ENCODE measurements at places on chromosomes 7 and 10. TPM values are rescaled to one million over a fixed set of nuclear protein-coding genes. Genes with fewer than 3 reads are reported as not detected.
A peak's percentile ranks its signal among the peaks of the same experiment; 100 is the strongest.

SNX13 gene
- 34.4 TPM for polyA plus RNA-seq

C10orf53 gene
- not detected for polyA plus RNA-seq

GTPBP10 gene
- 19.2 TPM for polyA plus RNA-seq

PAOX gene
- 3.7 TPM for polyA plus RNA-seq

AKR1C8 gene
- not detected for polyA plus RNA-seq

LBX1 gene
- polyA plus RNA-seq, result 11.3 TPM

GRCh38 chr7:70616211-70616610 lies 515.7 kb upstream of the GALNT17 start:
- DNase-seq, result no peak

- no peak for DNase-seq
Observed at GRCh38 chr10:841535-841934, 90.0 kb downstream of the LARP4B start.

DNA sequence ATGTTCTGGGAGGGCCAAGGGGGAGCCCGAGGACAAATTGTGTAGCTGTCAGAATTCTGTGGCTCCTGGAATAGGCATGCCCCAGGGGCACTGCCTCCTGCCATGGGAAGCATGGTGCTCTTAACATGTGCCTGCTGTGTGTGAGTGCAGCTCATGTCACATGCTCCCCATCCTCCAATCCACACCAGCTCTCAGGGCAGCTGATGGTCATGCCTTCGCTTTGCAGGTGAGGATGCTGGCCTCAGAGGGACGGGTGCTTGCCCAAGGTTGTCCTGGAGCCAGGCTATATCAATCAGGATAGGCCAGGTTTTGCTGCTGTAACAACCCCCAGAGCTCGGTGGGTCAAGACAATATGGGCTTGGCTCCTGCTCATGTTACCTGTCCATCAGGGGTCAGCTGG lies 303.4 kb downstream of the RPS24 start:
- DNase-seq, result no peak

DNA sequence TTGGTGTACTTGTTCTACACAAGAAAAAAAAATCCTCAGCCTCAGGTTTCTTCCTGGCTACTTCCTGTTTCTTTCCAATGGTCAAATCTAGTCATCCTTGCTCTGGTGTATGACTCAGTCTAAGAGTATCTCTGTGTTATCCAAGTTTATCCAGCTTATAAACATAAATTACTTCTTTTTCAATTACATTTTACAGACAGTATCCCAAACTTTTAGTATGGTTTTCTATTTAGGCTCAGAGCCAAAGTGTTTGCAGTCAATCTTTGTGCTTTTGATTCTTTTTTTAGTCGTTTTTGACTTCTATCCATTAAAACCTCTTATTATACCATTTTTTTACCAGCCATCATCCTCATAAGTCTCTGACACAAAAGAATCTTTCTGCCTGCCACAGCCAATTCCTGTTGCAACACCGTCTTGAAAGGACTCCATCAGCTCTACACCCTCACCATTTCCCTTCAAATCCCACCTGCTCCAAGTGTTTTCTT lies 294.6 kb downstream of the PTEN start:
- peak; percentile 43 for DNase-seq

DNA sequence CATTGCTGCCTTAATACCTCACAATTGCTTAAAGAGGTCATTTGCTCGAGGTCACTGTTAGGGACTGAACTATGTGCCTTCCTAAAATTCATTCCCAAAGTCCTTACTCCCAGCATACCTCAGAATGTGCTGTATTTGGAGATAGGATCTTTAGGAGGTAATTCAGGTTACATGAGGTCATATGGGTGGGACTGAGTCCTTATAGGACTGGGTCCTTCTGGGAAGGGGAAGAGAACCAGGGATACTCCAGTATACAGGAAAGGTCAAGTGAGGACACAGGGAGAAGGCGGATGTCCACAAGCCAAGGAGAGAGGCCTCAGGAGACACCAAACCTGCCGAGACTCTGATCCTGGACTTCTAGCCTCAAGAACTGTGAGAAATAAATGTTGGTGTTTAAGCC lies 253.3 kb downstream of the PRPF18 start:
- DNase-seq, result no peak

GRCh38 chr7:139451638-139452037 lies 31.8 kb downstream of the KLRG2 start:
- no peak for DNase-seq

DNA sequence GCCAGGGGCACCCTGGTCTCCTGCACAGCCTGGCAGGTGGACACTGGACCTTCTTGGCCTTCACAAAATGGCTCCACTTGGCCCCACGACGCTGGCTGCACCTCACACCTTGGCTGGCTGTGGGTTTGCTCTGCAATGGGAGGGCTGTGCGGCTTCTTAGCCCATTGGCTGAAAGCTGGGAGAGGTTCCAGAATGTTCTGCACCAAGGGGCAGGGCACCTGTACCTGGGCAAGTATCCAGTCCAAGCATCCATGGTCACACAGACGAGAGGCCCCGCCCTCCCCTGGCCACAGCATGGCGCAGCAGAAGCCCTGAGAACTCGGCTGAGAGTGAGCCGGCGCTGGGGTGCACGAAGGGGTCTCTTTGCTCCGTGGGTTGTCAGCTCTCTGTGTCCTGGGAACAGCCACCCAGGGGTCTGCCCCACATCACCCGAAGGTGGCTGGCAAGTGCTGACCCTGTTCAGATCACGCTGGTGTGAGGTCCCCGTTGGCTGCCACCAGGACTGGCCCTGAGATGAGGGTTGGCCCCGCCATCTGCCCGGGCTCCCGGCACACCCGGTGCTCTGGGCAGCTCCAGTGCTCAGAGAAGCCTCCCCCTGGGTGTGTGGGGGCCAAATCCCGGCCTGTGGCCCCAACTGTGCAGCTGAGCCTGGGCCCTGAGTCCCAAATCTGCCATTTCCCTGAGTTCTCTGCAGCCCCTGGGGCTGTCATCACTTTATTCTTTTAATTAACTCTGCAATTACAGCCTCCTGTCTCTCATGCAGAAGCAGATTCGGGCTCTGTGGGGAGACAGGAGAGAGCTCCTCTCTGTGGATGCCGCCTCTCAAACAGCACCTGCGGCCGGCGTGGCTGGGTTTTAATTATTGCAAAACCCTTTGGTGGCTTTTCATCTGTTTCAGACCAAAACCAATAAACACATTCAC lies 19.4 kb upstream of the ADGRA1 start:
- no peak for DNase-seq

DNA sequence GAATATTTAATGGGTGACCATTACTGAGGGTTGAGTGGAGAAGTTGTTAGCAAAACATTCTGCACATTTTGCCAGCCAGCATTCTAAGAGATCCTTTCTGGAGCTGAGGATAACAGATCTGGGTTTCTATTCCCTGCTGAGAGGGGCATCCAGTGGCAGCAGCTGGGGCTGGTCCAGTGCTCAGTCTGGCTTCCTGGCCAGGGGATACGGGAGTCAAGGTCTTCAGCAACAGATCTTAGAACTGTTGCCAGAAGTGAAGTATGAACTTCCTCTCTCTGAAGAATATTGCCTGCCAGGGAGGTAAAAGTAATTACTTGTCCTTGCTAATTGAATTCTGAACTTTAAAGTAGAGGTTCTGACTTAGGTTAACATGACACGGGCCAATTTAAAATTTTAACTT lies 568.4 kb downstream of the REEP3 start:
- no peak for DNase-seq

GRCh38 chr7:157876469-157877285 lies 539.9 kb downstream of the DNAJB6 start:
- DNase-seq, result no peak

DNA sequence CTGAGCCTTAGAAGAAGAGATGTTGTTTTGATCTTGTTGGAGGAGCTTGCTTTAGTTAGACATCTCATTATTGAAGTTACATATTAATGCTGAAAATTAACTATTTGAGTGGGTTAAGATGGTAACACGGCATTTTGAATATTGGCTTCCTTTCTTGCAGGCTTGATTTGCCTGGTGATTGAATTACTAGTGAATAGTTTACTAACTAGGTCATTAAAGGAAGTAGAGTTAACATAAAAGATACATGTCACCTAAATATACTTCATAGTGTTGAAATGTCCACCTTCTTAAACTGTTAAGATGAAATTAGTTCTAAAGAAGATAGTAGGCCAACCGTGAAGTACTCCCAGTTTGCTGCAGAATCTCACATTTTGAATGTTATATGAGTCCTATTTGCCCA lies 18.5 kb downstream of the MPLKIP start:
- DNase-seq, result no peak

DNA sequence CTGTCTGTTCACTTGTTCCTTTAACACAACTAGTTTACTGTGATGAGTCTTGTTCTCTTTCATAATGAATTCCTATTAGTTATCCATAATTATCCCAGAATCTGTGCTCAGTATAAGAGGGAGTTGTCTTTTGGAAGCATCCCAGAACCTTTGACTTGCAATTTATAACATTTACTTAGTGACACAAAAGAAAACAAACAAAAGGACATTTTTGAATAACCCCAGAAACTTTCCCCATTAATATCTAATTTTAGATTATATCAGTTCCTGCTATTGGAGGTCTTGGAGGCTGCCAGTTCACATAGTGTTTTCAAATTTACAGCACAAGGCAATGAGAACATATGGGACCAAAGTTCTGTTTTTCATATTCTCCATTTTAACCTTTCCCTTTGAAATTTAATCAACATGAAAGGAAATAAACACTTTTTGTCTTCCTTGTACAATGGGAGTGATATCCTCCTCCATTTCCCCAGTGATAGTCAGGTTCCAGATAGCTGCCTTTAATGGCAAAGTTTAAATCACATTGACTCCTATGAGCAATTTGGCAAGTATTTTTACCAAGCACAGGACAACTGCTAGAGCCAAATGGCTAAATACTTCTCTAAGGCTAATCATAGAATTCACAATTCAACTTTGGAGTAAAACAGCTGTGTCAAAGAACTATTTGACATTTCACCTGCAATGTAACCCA lies 37.1 kb upstream of the GNAT3 start:
- no peak for DNase-seq

DNA sequence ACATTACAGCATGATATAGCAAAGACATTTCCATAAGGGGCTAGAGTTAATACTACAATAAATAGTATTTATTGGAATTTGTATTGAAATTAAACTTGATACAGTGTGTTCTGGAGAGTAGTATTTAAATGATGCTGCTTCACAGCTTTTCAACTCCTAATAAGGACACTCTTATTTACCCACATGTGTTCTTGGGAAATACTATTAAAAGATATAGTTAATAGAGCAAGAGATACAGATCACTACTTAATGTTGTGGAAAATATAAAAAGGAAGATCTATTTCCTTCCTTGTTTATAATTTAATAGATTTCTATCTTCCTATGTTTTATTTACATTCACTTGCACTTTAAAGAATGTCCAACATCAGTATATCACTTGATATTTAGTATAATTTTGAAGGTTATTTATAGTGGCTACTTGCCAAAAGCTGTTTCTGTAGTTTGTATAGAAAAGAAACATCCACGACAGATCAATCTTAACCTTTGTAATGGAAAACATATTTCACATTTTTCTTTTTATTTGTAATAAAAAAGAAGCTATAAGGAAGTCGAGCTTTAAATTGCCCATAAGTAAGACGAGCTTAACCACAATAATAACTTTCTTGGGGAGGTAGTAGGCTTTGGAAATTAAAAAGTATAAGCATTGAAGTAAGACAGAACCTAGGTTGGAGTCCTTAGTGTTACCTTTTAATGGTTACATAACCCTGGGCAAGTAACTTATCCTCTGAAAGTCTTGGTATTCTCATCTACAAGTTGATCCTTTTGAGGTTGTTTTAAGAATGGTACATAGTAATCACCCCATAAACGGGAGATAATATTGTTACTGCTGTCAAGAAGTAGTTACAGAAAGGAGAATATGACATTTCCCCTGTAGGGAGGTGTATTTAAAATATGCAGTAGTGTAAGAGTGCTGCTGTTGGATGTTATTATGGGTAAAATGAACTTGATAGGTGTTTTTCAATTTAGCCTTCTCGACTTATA lies 32.8 kb downstream of the CPED1 start:
- DNase-seq, result no peak

All from muscle of arm (tissue), 14 donors.